PC-9 (cell line): ENCODE measurements at places on chromosomes 13 and 19. TPM values are rescaled to one million over a fixed set of nuclear protein-coding genes. Genes with fewer than 3 reads are reported as not detected.

GRCh38 chr19:4174895-4175668 is 7.3 kb downstream of the SIRT6 start:
- H3K4me1 ChIP-seq: no peaks in the 10 kb centered on the region
- peaks cover 18% of the 10 kb centered on the region; the same call in 1 of the 2 replicates for H3K27me3 ChIP-seq
- no peak overlapping the region for H3K27ac ChIP-seq

DNA sequence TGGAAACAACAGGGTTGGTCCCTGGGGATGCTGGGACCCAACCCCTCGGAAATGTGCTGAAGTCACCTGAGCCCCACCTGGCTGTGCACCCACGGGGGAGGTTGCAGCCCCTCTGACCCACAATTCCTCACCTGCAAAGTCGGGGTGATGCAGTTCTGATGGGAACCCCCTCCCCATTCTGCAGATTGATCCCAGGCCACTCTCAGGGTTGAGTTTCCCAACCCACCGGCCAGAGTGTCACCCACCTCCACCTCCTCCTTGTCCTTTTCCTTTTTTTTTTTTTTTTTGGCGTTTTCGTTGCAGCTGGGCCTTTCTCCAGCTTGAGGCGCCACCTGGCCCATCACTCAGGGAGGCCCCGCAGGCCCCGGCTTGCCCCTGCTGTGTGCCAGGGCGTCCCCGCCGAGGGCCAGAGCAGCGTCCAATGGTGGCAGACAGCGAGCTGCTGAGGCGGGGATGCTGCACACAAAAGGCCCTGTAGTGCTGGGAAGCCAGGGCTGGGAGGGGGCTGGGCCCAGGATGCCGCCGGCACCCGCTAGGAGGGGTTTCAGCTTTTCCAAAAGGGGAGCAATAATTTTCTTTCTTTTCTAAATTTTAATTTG is 4.6 kb downstream of the PIK3R2 start:
- H3K36me3 ChIP-seq: peaks cover 12% of the 10 kb centered on the region; the same call in 1 of the 2 replicates
- no peaks in the 10 kb centered on the region for H3K27me3 ChIP-seq
- H3K4me1 ChIP-seq: peaks cover 9% of the 10 kb centered on the region; the same call in 1 of the 2 replicates
- no peak overlapping the region for H3K27ac ChIP-seq
- no peak for DNase-seq

FGF21 gene
- 0.41 and 0.78 TPM in 2 replicates for total RNA-seq

RUBCNL gene
- total RNA-seq: 0.37 TPM in 1 of 2 replicates, not detected in the other

DNA sequence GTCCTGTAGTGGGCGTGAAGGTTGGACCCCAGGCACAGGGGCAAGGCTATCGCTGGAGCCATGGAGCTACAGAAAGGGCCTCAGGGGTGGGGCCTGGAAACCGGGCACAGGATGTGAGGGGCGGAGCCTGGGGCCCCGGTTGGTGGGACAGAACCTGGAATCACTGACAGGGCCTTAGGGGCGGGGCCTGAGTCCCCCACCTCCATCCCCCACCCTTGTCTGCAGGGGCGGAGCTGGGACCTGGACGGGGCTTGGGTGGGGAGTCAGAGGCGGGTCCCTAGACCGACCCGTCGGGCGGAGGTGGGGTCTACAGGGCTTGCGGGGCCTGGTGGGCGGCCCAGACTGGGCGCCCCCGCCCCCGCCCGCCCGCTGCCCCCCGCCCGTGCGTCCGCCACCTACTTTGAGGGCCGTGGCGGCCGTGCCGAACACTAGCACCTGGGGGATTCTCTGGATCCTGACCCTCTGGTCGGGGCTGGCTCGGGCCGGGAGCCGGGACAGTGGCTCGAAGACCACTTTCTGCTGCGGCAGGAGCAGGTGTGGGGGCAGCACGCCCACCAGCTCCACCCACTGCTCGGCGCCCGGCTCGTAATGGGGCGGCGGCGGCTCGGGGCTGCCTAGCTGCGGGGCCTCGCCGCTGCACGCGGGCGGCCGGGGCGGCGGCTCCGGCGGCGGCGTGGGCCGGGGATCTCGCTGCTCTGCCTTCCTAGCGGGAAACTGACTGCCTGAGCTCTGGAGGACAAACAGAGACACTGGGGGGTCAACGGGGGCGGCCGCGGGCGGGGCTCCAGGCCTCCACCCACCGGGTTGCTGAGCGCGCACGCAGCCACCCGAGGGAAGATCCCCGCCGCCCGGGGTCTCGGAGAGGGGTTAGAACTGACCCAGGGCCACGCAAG is 26.3 kb downstream of the DCAF15 start:
- no peak overlapping the region for H3K27ac ChIP-seq
- DNase-seq: no peak
- H3K4me3 ChIP-seq: no peak overlapping the region
- H3K27me3 ChIP-seq: no peaks in the 10 kb centered on the region

- H3K27me3 ChIP-seq: no peaks in the 10 kb centered on the region
- DNase-seq: no peak
- H3K27ac ChIP-seq: no peak overlapping the region
Observed at GRCh38 chr13:21015284-21015683, 46.1 kb downstream of the LATS2 start.

LGI4 gene
- 1.2 and 1.3 TPM in 2 replicates for total RNA-seq

DNA sequence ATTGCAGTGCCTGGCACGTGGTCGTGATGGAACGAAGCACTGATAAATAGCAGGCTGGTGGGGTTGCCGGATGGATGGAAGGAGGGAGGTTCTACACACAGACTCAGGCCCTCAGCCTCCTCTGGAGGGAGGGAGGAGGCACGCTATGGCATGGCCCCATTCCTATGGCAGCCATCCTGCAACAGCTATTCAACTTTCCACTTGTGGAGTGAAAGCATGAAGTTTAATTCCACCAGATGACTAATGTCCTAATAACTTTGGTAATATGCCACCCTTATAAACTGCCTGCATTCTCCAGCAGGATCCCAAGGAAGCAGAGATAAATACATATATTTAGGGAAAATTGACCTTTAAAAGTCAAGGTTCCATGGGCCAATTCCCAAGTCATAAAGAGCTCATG is 92.4 kb downstream of the KL start:
- H3K4me1 ChIP-seq: no peaks in the 10 kb centered on the region
- H3K27me3 ChIP-seq: no peaks in the 10 kb centered on the region
- no peak overlapping the region for H3K4me3 ChIP-seq
- H3K27ac ChIP-seq: no peak overlapping the region
- peaks cover 14% of the 10 kb centered on the region for H3K36me3 ChIP-seq

STOML3 gene
- not detected in 2 replicates for total RNA-seq

DNA sequence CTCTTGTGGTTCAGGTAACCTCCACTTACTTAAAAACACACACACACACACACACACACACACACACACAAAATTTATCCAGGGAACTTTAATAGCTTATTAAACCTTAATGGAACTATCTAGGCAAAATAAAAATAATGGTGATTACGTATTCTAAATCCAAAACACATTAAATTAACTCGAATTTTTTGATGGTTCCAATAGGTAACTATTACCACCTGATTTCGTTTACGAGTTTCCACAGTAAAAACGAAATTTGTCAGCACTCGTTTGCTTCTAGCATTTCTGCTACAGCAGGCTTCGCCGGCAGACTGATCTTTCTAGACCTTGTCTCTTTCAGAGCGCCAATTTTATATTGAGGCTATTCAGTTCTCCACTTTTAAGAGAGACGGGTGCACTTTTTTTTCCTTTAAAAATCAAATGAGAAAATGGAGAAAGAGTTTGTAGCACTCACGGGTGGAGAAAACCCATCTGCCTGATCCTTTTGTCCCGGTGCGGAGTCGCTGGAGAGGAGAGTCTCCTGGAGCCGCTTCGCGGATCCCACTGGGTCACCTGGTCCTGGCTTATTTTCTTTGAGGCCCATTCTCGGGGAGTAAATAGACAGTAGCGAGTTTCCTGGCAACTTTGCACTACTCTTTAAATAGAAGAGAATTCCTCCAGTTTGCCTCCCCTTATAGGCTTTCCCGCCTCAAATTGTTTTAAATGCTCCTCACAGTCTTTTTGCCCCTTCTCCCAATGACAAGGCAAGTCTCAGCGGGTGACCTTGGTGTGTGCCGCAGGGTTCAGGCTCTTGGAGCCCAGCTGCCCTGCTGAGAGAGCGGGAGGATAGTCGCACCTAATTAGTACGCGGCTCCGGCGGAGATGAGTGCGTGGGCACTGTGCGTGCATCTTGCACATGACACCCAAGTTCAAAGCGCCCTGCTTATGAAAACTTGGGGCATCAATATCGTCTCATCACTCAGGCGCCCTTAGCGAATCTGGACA is 117.0 kb downstream of the KCNRG start:
- H3K27me3 ChIP-seq: no peaks in the 10 kb centered on the region
- no peak overlapping the region for H3K4me3 ChIP-seq
- peaks cover 7% of the 10 kb centered on the region for H3K4me1 ChIP-seq

- no peaks in the 10 kb centered on the region for H3K36me3 ChIP-seq
- H3K4me1 ChIP-seq: no peaks in the 10 kb centered on the region
- no peaks in the 10 kb centered on the region for H3K27me3 ChIP-seq
Observed at GRCh38 chr13:81138353-81138980, 797.5 kb upstream of the SPRY2 start.

GRCh38 chr13:97478247-97478646 is 44.3 kb downstream of the RAP2A start:
- no peaks in the 10 kb centered on the region for H3K27me3 ChIP-seq
- H3K27ac ChIP-seq: no peak overlapping the region
- H3K4me1 ChIP-seq: no peaks in the 10 kb centered on the region
- no peaks in the 10 kb centered on the region for H3K36me3 ChIP-seq
- H3K4me3 ChIP-seq: no peak overlapping the region

- no peak overlapping the region for H3K27ac ChIP-seq
- no peak for DNase-seq
- H3K4me1 ChIP-seq: peaks cover 10% of the 10 kb centered on the region
- H3K36me3 ChIP-seq: no peaks in the 10 kb centered on the region
Observed at GRCh38 chr13:103277959-103278694, 211.9 kb upstream of the SLC10A2 start.
